Type B pancreatic cell (in vitro differentiated cells): ENCODE measurements at places on chromosomes 5 and 9. TPM values are rescaled to one million over a fixed set of nuclear protein-coding genes. Genes with fewer than 3 reads are reported as not detected.

- DNase-seq, result no peak
Observed at GRCh38 chr9:13967011-13967410, 346.9 kb downstream of the NFIB start.

- no peak for DNase-seq
Observed at GRCh38 chr9:135447126-135447525, 32.5 kb upstream of the PPP1R26 start.

DNA sequence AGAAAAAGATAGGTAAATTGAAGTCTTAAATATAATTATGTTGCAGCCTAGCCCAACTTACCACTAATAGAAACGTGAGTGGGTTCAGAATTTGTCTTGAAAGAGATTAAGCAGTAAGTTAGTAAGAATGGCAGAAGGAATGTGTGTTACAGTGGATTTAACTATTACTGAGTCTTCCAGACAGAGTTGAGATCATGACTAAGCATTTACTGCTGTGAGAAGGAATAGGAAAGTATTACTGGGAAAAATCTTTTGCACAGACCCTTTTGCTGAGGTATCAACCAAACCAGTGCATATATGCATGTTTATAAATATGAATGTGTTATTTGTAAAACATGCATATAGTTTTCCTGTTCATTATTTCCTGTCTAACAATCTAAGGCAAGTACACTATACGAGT, 112.8 kb upstream of the EFNA5 start:
- no peak for DNase-seq

DNA sequence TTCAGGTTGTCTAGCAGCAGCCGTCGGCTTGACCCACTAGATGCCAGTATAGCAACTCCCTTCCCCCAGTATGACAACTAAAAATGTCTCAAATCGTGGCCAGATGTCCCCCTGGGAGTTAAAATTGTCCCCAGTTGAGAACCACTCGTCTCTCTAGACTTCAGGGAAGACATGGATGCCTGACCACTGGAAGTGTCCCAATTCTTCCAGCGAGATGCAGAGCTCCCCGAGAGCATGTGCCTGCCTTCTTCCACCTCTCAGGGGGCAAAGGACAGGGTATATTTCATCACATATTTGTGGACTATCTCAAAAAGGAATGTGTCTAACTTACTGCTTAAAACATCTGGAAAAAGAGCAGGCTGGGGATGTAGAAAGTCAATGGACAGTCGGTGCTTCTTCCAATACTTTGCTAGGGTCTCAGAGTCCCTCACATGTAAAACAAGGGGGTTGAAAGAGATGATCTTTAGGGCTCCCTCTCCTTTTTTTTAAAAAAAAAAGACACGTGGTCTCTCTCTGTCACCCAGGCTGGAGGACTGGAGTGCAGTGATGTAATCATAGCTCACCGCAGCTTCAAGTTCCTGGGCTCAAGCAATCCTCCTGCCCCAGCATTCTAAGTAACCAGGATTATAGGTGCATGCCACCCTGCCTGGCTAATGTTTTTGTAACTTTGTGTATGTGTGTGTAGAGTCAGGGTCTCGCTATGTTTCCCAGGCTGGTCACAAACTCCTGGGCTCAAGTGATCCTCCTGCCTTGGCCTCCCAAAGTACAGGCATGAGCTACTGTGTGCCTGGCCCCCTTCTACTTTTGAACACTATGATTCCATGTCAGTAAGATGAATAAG, 190.6 kb downstream of the DAB2IP start:
- peak; percentile 7 for DNase-seq

DNA sequence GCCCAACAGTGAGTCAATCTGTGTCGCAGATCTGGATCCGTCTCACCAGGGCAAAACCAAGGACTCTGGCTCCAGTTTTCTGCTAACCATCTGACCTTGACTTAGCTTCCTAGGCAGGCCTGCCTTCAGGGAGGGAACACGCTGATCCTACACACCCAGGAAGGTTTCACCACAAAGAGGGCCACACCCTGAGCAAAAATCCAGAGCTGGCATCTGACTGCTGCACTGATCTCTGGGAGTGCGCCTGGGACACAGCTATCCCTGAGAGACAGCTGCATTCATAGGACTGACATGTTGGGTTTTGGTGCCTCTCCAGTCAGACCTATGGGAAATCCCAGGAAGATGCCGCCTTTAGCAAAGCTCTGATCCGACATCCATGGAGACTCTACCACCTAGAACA, 47.5 kb downstream of the CDK5RAP2 start:
- no peak for DNase-seq

DNA sequence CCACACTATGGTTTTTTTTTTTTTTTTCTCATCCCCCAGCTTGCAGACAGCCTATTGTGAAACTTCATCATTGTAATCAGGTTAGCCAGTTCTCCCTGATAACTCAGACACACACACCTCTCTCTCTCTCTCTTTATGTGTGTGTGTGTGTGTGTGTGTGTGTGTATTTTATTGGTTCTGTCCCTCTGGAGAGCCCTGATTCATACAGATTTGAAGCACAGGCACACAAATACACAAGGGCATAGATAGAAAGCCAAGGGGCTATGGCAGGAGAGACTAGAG, 20.6 kb upstream of the VCAN start:
- DNase-seq, result no peak

GRCh38 chr5:76999451-76999850, 30.8 kb upstream of the AGGF1 start:
- DNase-seq, result no peak

- DNase-seq, result no peak
Observed at GRCh38 chr5:73405691-73406090, 42.9 kb downstream of the FOXD1 start.

DNA sequence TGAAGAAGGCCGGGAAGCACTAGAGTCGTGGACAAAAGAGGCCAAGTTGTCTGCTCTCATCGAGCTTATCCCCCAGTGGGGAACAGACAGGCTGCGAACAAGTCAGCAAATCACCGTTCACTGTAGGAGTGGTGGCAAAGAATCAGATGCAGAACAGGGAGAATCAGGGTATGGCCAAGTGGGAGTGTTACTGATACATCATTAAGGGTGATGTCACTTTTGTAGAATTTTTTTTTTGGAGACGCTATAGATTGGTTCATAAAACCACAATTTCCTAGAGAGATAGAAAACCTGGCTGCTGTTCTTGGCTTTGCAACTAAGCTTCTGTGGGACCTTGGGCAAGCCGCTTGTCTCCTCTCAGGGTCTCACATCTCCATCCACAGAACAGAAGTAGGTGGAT, 21.3 kb downstream of the SPRY4 start:
- DNase-seq, result no peak

DNA sequence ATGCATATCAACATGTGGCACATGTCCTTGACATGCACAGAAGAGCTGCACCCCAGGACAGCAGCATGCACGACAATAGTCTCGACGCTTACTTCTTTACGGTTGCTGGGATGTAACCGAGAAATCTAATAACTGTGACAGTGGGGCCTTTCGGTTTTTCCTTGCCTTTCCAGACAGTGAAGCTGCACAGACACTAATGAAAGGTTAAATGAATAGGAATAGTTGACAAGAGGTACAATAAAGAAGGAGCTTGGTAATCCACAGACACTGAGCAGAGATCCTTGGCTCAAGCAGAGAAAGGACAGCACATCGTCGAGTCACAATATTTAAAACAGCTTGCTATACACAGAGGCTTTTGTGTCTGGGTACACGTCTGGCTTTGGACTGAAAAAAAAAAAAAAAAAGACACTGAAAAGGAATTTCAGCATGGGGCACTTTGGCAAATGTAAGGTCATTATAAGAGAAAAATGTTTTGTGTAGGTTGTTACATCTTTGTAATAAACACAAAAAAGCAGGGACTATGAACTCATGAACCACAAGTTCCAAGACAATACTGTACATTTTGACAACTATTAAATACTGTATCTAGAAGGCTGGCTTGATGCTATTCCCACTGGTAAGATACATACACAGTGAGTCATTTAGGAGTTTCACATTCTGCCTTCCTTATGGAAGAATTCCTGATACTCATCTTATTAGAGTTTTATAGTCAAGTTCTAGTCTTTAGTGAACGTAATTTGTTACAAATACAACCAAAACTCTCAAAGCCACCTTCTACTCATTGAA, 5.6 kb downstream of the BNC2 start:
- DNase-seq, result no peak

- DNase-seq, result no peak
Observed at GRCh38 chr9:69472101-69472620, 147.1 kb downstream of the ENTREP1 start.

PLAC8L1 gene
- 0.95 and 2.4 TPM in 2 replicates for total RNA-seq

TCF7 gene
- total RNA-seq, result 6.2 and 11.7 TPM in 2 replicates

NMUR2 gene
- 0.33 and 0.80 TPM in 2 replicates for total RNA-seq

ZNF883 gene
- total RNA-seq, result 7.9 and 12.9 TPM in 2 replicates

SLC1A1 gene
- total RNA-seq, result 6.0 and 16.2 TPM in 2 replicates

GABRP gene
- 55.6 and 198 TPM in 2 replicates for total RNA-seq
